ENCODE measurements at places on chromosomes 3 and 15.

DNA sequence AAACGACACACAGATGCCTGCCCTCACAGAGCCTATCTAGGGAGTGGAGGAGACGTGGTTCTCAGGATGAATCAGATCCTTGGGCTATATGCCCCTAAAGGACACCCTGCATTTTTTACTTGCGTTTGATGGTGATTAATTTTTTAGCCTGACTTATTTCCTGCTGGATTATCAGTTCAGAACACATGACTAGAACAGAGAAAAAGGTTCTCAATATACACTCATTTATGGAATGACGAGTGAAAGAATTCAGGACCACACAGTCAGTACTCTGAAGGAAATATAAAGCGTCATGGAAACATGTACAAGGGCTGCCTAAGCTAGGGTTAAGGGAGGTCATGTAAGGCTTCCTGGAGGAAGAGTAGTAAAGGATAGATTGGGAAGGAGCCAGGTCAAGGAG lies 121.8 kb downstream of the SSR3 start:
- no peak for DNase-seq

DNA sequence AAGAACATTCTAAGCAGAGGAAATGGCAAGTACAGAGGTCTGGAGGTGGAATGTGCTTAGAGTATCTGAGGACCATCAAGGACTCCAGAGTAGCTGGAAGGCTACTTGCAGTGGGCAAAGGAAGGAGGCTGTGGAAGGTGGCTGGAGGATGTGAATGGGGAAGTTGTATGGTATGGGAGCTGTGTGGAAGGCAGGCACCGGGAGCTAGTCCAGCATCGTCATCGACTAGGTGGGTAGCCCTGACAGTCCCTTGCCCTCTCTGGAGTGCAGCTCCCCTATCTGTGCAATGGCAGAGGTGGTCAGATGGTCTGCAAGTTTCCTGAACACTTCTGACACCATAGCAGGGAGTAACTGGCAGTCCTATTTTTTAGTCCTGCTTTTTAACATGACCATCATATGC lies 19.3 kb downstream of the CCDC13 start:
- no peak for DNase-seq

DNA sequence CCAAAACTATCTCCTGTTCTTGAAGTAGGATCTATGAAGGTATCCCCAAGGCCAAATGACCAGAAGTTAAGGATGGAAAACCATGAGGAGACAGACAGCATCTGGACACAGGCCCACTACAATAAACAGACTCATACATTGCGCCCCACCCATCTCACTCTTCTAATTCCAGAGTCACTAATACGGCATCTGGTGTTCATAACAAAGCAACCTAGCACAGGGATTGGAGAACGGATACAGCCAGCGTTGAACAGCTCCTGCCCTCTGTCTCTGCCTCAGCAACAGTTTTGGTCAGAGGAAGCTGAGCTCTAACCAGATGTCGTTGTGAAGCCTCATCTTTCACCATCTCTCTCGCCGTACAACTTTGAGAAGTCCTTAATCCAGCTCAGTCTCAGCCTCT lies 44.5 kb upstream of the CCDC80 start:
- DNase-seq = no peak

DNA sequence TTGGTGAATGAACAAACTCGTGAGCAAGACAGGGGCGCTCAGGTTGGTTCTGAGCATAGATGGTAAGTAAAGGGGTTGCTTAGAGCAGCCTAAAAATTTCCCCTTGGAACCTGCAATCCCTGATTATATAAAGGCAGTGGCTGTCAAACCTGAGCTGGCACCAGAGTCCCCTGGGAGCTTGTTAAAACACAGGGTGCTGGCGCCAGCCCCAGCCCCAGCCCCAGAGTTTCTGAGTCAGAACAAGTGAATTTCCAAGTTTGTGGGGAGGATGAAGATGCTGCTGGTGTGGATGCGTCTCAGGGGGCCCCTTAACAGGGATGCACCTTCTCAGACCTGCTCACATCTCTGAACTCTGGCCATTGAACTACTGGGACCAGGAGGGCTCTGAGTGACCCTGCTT lies 48.2 kb downstream of the FEM1B start:
- no peak for DNase-seq

DNA sequence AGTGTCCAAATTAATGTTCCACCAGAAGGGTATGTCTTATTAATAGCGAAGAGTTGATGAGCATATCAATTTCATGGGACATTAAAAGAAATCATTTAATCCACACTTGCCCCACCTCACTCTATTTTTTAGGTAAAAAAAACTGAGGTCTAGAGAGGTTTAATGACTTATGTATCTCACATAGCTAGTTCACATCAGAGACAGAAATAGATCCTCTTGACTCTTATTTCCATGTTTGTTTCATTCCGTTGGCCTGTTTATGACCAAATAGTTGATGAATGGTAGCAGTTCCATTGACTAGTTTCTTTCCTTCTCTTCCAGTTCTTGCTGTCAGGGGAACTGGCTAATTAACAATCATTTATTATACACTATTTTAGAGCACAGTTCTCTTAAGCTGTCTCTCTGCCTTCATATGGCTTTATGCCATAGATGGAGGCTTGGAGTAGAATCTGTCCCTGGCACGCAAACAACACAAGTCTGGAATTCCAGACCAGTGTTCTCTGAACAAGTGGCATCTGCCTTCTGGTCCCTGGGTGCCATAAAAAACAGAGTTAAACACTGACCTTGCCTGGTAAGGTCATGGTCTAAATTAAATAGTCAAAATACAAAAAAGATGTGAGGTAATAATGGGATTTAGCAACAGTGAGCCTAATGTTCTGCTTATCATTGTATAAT lies 220.0 kb upstream of the CGNL1 start:
- no peak for DNase-seq

DNA sequence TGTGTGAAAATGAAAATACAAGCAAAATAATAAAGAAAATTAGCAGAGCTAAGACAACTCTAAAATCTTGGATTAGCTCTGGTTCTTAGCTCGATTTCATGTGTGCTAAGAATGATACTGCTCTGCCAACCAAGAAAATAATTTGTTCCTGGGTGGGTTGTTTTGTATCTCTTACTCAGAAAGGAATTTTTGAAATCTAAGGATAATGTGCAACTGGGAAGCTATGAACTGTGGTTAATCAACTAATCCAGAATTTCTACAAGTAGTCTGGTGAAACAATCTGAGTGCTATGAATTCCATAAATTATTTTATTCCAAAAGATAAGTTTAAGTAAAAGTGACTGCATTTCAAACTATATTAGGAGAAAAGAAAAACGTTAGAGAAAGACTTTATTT lies 92.0 kb downstream of the TFDP2 start:
- DNase-seq = no peak

DNA sequence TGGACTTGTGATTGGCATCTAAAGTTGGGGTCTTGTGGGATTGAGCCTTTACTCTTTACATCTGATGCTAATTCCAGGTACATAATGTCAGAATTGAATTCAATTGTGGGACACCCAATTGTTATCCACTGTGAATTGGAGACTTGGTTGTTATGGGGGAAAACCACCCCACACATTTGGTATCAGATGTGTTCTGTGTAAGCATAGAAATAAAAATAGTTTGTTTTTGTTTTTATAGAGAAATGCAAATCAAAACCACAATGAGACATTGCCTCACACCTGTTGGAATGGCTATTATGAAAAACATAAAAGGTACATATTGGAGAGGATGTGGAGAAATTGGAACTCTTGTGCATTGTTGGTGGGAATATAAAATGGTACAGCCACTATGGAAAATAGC lies 58.5 kb downstream of the CPA3 start:
- DNase-seq = no peak

- no peak for DNase-seq
Measured at GRCh38 chr3:106329521-106329920, 460.7 kb upstream of the CBLB start.

GRCh38 chr15:41798607-41799487 lies 24.6 kb downstream of the MAPKBP1 start:
- DNase-seq = no peak

DNA sequence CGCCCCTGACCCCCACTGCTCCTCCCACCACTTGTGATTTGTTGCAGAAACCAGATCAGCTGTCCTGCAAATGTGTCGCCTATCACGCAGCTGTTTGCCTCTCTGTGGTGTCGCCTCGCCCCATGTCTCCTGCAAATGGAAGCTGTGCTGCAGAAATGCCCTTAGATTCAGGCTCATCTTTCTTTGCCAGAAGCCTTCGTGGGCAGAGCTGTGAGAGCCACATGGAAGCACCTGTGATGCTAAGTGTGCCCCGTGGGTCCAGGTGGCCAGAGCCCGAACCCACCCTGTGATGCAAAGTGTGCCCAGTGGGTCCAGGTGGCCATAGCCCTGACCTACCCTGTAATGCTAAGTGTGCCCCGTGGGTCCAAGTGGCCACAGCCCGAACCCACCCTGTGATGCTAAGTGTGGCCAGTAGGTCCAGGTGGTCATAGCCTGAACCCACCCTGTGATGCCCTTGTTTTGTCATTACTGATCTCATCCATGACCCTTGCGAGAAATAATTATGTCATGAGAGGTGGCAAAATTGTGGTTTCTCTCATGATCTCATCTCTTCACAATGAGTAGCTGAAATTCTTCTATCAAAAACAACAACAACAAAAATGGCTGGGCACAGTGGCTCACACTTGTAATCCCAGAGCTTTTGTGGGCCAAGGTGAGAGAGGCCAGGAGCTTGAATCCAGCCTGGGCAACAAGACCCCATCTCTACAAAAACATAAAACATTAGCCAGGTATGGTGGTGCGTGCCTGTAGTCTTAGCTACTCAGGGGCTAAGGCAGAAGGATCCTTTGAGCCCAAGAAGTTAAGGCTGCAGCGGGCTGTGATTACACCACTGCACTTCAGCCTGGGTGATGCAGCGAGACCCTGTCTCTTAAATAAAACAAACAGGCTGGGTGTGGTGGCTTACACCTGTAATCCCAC lies 187.4 kb downstream of the GOLGA6L6 start:
- no peak for DNase-seq

GRCh38 chr3:195181741-195182469 lies 89.1 kb downstream of the XXYLT1 start:
- no peak for DNase-seq

GRCh38 chr3:127771746-127772145 lies 50.6 kb downstream of the MGLL start:
- DNase-seq = no peak

DNA sequence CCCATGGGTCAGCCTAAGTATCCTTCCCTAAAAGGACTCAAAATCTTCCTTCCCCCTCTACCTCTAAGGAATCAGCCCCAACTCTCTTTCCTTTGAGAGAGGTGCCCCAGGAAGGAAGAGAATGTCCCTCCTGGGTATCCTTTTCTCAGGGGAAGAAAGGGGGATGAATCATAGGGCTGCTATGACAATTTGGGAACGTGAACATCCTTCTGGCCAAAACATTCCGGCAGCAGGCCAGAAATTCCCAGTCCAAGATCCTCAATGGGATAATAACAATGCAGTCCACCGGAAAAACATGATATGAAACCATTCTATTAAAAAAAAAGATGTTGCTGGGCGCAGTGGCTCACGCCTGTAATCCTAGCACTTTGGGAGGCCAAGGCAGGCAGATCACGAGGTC lies 50.8 kb upstream of the CACNA2D3 start:
- no peak for DNase-seq

DNA sequence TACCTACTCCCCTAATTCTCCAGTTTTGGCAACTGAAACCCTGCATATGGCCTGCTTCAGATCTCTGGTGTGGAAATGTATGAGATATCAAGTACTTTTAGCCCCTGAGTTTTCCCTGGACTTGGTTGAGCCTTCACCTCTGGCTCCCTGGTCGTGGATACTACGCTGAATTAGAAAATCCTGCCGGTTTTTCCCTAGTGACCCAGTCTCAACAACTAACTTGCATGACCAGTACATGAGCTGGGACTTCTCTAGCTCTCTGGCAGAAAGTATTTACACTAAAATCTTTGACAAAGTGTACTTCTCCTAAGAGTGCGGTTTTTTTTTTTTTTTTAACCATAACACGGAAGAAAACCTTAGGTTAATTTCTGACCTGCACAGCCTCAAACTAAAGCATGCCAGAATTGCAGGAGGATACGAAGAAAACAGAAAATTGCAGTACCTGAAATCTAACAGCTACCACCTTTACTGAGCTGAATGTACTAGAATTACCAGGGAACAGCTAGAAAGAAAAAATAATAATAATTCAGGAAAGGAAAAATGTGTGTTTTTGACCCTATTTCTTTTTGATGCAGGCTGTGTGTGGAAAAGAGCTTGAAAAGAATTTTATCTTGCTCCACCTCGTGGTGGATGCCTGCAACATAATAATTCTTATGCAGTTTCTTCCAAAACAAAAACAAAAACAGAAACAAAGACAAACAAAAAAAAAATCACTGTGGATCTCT lies 165.6 kb downstream of the GMNC start:
- DNase-seq = peak; percentile 5

DNA sequence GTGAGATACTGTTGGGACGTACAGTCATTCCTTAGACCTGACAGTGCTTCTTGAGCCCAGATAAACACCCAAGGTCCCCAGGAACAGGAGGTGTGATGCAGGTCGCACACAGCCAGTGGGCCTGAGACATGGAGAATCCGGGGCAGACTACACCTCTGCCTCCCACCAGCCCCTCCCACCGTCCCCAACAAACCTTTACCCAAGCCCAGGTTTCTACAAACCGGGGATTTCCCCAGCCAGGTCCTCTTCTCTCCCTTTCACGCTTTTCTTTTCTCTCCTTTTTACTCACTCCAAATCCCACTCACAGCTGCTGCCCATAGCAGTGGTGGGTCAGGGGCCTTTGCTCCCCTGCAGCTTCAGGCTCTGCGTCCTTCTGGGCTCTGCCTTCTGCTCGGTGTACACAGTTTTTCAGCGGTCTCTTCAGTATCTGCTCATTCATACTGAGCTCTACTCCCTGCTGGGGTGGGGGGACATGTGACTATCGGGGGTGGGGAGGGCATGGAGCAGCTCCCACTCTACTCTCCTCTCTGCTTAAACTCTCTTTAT lies 4.8 kb upstream of the PCSK6 start:
- no peak for DNase-seq

- DNase-seq = no peak
Measured at GRCh38 chr3:14801031-14801430, 17.7 kb upstream of the FGD5 start.

DNA sequence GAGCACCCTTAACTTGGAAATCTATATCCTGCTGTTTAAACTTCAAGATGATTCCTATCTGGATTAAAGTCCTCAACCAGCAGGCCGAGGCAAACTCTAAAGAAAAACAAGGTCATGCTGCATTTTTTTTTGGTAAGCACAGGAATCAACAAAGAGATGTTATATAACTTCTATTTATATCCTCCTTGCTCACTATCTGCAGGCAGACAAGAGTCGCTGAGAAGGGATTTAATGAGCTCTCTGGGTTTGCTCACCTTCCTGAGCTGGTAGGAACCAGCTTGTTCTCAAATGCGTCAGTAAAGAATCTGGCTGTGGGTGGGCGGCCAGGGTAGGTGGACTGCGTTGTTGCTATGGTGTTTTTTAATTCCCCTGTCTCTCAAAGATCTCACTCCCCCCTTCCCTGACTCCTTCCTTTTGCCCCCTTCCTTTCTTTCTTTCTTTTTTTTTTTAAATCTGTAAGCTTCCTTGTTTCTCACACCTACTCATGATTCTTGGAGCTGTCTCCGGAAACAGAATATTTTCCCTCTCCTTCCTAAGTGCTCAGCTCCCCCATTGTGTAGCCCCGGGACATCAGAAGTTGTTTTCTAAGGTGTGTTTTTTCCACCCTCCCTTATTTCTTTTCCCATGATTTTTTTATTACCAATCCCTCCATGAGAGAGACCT lies 228.8 kb upstream of the BHLHE40 start:
- DNase-seq = no peak

GRCh38 chr3:131147534-131147933 lies 120.9 kb downstream of the NEK11 start:
- DNase-seq = no peak

GRCh38 chr3:78174821-78175220 lies 1134.9 kb downstream of the ROBO2 start:
- no peak for DNase-seq
